ENCODE measurements at places on chromosomes 4 and X.
A peak's percentile ranks its signal among the peaks of the same experiment; 100 is the strongest.

- no peak for DNase-seq
Observed at GRCh38 chr4:146051728-146052391, 113.2 kb upstream of the ZNF827 start.

DNA sequence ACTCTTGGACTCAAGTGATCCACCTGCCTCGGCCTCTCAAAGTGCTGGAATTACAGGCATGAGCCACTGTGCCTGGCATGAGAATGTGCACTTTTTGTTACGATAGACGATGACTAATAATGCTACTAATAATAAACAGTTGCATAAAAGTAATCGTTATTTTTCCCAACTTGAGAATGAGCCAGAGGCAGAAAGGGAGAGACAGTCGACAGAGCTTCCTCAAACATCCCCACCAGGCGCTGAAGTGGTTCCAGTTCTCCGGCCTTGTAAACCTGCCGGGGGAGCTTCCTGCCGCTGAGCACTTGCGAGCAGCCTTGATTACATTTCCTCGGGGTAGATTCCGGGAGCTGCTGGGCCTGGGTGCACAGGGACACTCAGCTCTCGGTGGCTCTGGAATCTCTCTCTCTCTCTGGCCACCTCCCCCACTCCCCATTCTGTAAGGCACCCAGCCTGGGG is 8.9 kb upstream of the HTRA3 start:
- no peak for DNase-seq

DNA sequence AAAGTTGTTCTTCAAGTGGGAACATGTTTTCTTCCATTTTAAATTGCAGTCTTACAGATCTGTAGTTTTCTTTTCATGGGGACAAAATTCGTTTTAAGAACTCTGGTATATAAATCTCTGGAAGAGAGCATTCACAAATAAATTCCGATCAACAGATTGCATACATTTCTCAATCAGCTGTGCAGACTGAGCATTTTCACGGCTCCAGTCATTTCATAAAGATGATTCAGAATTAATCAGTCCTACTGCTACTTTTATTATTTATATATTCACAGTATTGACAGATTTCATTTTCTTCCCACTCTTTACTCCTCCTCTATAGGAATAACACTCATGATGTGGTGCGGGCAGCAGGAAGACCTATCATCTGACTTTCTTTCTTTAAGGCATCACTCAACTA is 534.9 kb upstream of the FTHL17 start:
- no peak for DNase-seq

GRCh38 chr4:48634688-48635308 is 144.7 kb downstream of the ZAR1 start:
- no peak for DNase-seq

DNA sequence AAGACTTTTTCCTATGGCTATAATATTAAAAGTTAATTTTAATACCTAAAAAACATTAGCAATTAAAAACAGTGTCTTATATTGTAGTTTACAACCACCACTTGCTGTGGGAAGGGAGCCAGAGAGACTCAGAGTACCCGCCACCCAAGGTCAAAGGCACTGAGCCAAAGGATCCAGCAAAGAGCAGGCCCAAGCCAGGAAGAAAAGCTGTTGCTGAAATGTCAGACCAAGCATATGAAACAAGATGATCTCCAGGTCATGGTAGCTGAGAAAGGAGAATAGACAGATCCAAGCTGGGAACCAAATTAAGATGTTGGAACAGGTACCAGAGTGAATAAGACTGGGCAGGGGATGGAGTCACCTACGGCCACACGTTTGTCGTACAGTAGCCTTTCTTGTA is 18.8 kb upstream of the ATOH1 start:
- no peak for DNase-seq

DNA sequence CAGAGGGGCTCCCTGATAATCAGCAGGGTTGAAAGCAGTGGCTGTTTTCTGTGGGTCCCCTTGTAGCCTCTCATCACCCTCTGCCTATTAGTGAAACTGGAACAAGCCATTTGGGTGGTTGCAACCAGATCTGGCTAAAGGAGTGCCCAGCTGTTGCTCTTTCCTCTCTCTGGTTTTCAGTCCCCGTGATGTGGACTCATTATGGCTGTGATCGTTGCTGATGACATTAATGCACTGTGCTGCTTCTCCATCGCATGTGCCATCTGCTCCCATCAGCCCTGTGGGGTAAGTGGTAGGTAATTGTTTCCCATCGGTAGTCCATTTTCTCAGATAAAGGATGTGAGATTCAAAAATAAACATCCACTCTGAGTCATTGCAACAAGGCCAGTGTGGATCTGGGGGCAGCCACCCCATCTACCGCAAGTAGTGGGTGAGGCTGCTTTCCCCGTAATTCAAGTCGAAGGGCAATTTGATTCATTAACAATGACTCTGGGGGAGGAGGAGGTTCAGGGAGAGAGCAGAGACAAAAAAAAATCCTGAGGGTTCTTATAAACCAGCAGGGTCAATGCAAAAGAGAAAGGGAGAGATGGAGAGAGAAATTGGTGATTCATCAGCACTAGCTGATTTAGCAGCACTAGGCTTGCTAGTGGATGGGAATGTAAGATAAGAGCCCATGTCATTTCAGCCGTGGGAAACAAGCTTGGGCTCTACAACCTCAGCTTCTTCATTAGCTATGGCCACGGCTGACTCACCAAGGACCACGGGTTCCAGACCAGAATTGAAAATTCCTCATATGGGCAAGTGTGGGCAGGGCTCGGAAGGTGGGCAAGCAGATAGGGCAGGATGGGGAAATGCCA is 357.8 kb downstream of the MID1IP1 start:
- DNase-seq, result no peak

DNA sequence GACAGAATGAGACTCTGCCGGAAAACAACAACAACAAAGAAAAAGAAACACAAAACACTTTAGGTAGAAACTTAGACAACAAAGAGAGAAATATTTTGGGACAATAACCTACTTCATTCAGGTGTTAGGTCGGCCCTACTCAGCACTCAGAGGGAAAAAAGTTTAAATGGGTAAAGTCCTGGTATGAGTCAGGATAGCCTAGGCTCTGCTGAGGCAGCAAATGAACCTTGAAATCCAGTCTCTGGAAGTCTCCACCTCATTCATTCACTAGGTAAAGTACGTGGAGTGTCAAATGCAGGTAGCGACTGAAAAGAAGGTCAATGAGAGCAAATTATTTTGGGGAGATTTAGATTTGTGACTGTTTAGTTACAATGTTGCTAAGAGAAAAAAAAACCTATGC is 127.4 kb downstream of the FHDC1 start:
- DNase-seq, result no peak

GRCh38 chr4:141814499-141814898 is 178.1 kb downstream of the IL15 start:
- no peak for DNase-seq

DNA sequence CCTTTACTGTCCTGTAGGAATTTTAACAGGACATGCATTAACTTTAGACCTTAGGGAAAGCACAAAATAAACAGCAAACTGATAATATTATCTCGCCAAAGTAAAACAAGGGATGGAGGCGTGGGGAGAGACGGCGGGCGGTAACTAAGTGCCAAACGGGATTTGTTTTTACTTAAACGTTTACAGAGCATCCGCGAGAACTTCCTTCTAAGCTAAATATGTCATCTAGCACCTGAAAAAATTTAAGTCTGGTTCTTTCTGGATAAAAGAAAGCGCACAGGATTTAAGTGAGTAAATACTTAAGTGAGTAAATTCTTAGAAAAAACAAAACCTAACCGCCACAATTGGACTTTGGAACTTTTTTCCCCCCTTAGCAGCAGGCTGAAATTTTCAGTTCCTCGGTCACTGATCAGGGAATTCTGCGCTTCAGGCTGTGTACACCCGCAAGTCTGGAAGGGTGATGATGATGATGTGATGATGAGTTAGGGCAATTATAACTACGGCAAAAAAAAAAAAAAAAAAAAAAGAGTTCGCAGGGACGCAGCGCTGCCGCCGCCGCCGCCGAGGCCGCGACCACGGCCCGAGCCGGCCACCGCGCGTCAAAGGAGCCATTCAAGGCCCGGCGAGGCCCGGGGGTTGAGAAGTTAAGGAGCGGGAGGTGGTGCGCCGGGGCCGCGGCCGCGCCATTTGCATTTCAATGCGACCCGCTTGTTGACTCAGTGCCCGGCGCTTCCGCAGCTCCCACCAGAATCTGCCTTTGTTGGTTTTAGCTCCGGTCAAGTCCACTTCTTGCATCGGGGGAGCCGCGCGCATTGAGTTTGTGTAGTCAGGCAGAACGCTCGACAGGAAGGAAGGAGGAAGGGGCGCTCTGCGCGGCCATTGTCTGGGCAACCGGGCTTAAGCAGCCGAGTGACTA is 108.8 kb downstream of the SPRY1 start:
- peak; percentile 96 for DNase-seq

GRCh38 chrX:37378404-37378803 is 29.2 kb downstream of the PRRG1 start:
- no peak for DNase-seq

DNA sequence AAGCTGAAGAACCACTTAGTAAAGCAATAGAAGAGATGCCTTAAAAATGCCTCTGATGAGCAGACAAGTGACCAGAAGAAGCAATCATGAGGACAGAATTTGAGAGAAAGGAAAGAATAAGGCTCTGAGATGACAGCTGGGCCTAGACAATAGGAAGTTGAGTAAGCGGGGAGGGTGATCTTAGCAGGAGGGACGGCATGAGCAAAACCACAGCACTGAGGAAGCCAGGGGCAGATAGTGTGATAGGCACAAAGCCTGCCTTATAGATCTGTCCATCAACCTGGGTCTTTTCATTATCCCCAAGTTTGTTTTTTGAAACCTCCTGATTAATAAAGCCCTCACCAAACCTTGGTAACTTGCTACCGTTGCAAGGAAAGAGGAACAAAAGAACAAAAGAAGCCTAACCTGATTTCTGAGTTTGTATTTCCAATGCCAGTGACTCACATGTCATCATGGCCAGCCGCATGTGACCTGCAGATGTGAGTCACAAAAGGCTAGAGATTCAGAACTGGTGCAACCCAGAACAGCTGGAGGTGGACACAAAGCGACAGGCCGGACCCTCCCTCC is 55.7 kb upstream of the PPARGC1A start:
- no peak for DNase-seq

- peak; percentile 33 for DNase-seq
Observed at GRCh38 chrX:1598876-1599790, 7.7 kb downstream of the AKAP17A start.

DNA sequence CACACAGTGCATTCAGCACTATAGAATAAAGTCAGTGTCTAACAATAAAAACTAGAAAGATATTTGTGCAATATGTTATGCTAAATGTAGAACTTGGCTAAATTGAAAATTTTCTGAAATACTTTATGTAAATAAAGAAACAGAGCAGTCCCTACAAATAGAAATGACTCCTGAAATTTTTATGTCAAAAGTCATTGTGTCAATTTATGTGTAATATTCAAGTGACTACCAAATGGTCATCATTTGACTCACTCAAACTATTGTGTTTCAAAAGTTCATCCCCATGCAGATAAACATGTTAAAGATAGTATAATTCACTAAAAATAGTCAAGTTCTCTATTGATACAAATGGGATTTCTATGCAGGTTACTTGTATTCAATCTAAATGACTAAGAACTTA is 17.9 kb downstream of the LRBA start:
- DNase-seq, result no peak

DNA sequence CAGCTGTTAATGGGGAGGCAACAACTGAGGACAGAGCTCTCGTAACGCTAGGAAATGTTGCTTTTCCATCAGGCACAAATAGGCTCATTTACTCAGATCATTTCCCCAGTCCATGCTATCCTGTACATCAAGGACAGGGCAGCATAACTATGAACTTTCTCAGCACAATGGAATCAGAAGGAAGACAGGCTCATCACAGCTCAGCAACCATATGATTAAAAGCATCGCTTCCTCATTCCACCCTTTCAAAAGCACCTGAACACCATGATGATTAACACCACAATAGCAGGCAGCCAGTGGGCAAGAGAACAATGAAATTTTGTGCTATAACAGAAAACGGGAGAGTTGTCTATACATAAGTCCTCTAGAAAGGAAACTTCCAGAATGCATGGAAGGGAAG is 297.8 kb downstream of the ZNF674 start:
- no peak for DNase-seq

DNA sequence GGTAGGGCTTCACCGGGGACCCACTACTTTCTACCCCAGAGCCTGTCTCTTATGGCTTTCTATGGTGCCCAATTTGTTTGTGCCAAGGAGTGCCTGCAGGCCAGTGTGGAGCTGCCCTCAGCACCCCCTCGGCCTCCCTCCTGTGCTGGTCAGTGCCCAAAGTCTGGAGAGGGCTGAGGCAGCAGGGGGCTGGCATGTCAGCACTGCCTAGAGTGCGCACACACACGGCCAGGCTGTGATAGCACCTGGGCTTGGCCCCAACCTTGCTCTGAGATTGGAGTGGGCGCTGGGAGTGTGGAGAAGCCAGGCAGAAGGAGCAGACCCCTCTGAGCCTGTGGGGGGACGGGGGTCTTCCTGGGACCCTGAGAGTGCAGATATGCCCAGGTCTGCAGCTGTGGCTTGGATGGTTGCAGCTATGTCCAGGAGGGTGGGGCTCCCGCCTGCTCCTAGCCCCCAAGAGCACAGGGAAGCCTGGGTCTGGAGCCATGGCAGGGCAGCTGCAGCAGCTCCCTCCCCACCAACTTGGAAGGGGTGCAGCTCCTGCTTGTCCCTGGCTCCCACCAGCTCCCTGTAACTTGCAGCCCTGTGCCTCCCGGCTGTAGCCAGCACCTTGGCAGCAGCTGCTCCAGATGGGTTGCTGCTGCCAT is 46.3 kb downstream of the GAGE1 start:
- no peak for DNase-seq

- DNase-seq, result no peak
Observed at GRCh38 chr4:42478946-42479345, 81.7 kb downstream of the SHISA3 start.

GRCh38 chr4:168643111-168643795 is 146.4 kb downstream of the PALLD start:
- DNase-seq, result no peak

GRCh38 chr4:28391877-28392276 is 1531.2 kb downstream of the STIM2 start:
- DNase-seq, result no peak

GRCh38 chr4:4316150-4316495 is 26.1 kb downstream of the ZBTB49 start:
- no peak for DNase-seq

GRCh38 chr4:111871802-111872201 is 273.5 kb upstream of the FAM241A start:
- no peak for DNase-seq

- DNase-seq, result no peak
Observed at GRCh38 chr4:148901075-148901705, 459.0 kb upstream of the NR3C2 start.

Measured in H1 (cell line).